ENCODE measurements at places on chromosomes 2 and 18.

GRCh38 chr2:239700686-239701345 lies 300.0 kb upstream of the HDAC4 start:
- DNase-seq = no peak

DNA sequence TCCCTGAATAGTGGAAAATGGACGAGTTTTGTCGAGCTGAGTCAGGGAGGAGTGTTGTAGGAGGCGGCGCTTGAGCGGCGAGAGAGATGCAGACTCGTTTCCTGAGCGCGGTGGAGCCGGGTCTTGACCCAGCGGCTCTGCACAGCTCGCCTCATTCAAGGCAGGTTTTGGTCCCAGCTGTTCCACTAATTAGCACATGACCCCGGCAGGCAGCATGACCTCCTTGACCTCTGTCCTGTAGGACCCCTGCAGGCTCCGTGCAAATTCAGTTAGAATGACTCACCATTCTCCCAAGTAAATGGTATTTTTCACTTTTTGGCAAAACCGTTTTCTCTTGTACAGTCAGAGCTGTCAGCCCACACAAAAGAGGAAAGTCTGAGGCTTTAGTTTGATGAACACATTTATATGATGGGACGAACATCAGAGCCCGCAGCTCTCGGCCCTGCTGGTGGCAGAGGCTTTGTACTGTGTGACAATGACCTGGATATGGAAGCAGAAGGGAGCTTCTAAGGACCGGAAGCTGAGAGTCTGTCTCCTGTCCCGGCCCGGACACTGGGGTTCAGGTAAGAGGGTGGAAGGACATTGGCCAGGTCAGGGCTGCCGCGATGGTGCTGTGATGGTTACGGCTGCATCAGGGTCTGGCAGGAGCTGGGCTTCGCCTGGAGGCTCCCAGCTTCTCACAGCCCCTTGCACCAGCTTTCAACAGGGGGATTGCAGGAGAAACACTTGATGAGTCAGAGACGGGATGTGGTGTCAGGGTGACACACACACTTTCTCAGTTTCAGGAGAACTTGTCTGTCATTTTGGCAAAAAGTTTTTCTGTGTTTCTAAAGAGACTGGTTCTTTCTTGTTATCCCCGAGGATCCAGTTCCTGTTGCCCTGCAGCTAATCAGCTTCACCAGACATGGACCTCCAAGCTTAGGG lies 29.9 kb upstream of the ALKAL2 start:
- no peak for DNase-seq

- no peak for DNase-seq
Measured at GRCh38 chr2:84904151-84904550, 1.3 kb upstream of the TMSB10 start.

GRCh38 chr2:99879481-99879880 lies 262.9 kb downstream of the AFF3 start:
- no peak for DNase-seq

GRCh38 chr2:205288686-205289085 lies 393.6 kb upstream of the NRP2 start:
- no peak for DNase-seq

GRCh38 chr2:210387074-210387473 lies 72.1 kb upstream of the MYL1 start:
- no peak for DNase-seq

DNA sequence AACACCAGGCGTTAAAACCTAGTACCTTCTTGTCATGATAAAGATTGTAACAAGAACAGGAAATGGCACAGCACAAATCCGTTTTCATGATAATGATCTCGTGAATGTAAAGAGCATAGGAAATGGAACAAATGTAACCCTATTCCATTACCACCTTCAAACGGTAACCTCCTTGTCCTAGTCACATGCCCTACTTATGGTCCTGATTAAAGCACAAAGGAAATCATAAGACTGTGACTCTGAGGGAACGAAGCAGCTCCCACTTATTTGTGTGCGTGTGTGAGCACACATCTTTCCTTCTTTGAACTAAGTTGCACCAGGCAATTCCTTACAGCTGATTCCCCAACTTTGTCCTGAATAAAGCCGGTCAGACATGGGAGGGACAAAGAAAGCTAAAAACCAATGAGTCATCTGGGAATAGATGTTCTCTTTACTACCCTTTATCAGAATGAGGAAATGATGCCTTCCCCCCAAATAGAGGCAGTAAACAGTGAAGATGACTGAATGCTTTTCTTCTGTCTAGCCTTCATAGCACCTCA lies 192.6 kb downstream of the IKZF2 start:
- no peak for DNase-seq

- DNase-seq = no peak
Measured at GRCh38 chr18:39033312-39033711, 1467.7 kb upstream of the CELF4 start.

DNA sequence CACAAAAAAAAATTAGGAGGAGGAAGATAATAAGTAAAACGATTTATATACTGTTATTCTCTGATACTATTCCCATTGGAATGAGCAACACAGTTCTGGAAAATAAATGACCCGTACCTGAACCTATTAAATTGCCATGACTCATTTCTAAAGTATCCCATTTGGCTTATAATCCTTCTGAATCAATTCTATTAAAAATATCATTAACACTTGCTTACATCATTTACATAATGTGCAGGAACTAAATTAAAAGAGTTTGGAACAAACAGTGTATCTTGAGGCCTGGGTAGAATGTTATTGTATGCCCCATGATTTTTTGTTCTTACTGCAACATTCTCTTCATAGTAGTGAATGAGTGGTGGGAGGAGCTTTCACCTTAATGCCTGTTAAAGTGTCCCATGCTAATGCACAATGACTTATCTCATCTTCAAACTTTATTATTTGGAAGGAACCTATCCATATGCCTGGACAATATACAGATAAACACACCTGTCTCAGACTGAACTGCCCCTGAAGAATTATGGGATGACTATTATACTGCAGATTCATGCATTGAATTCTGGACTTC lies 549.9 kb upstream of the ACVR2A start:
- DNase-seq = no peak

DNA sequence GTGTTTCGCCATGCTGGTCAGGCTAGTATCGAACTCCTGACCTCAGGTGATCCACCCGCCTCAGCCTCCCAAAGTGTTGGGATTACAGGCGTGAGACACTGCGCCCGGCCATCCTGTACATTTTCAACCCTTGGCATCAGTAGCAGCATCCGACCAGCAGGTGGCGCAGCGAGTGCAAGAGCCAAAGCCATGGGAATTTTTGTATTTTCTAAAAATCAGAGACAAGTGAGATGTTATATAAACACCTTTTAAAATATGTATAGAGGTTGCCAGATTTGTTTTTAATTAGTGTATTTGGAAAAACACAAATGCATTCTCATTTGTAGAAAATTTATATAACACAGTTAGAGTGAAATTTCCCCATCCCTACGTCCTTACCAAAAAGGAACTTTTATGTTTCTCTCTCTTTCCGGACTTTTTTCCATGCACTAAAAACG lies 36.8 kb downstream of the MOGAT1 start:
- DNase-seq = peak; percentile 49

- DNase-seq = no peak
Measured at GRCh38 chr2:191357678-191358077, 112.5 kb downstream of the MYO1B start.

Data from nucleus accumbens (tissue), 56 donors.